ENCODE measurements at places on chromosomes 3 and 15.

DNA sequence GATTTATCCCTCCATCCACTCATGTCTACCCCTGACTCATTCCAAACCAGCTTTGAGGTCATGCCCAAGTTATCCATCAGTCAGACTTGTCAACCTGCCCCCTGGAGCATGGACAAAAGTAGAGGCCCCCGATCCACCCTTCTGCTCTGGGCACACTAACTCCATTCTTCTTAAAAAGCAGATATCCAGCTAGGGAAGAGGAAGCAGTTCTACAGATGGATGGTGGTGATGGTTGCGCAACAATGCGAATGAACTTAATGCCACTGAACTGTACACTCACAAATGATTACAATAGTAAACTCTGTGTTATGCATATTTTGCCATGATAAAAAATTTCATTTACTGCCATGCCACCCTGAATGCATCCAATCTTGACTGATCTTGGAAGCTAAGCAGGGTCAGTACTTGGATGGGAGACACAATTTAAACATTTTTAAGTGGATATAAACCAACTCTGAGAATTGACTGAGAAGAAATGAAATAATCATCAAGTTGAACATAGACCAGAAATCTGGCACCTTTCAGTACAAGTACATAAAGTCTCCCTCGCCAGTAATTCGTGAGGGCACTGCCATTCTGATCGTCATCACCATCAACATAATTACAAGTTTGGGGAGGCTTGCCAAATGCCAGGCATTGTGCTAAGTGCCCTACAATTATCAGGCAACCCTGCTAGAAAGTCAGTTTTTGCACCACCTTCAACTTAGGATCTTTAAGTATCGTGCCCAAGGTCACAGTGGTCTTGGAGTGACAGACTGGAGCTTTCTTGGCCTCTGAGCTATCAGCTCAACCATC is 124.8 kb downstream of the ATP10A start:
- no peak for DNase-seq

GRCh38 chr3:184129012-184129411 is 6.1 kb upstream of the EIF2B5 start:
- DNase-seq, result peak; percentile 45

- DNase-seq, result no peak
Measured at GRCh38 chr3:133757701-133758567, 11.7 kb downstream of the TF start.

GRCh38 chr15:93001881-93002280 is 87.1 kb downstream of the RGMA start:
- no peak for DNase-seq

DNA sequence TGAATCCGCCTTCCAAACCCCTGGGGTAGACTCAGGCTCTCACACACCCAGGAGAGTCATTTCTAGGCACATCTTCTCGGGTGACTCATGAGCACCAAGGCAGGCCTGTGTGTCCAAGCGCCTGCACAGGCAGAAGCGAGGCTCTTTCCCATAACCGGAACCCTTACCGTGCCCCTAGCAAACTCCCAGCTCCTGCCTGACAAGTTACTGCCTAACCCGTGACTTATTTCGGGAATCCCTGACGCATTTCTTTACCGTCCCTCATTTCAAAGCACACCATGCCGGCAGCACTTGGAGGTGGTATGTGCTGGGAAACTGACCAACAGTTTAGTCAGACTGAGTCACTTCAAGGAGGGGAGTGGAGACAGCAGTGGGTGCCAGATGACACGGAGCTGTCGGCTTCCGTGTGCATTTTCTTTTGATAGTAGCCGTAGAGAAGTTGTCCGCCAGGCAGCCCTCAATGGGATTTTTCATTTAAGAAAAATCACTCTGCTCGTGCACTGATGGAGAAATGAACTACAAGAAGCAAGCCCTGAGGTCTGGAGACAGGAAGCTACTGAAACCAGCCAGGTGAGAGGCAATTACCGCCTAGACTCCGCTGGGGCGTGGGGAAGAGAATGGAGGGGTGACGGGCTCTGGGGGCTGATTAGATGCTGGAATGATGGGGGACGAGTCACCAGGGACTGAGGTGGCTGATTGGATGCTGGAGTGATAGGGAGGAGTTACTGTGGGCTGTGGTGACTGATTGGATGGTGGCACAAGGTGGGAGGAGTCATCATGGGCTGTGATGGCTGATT is 17.3 kb upstream of the HRH1 start:
- DNase-seq, result peak; percentile 98

Data from mesenchymal stem cell (in vitro differentiated cells and primary cell).